ENCODE measurements at places on chromosomes 4 and X.

DNA sequence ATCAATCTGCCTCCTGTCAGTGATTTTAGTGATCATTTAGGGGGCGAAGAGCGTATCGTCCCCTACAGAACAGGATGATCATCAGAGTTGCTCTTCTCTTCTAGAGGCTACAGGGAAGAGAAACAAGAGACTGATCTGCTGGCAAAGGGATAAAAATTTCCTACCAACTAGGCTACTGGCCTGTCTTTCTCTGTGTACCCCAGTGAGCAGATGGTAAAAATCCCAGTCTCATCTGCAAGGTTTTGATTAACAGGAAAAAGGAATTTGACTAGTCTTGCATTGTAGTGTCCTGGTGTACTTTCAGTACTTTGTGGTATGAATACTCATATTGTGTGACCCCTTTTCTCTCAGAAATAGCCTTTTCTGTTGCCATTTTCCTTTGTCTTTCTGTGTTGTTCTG is 21.8 kb upstream of the AADAT start:
- no peak overlapping the region for H3K27ac ChIP-seq
- no peaks in the 10 kb centered on the region for H3K36me3 ChIP-seq
- no peak overlapping the region for H3K4me3 ChIP-seq
- no peaks in the 10 kb centered on the region for H3K27me3 ChIP-seq
- no peak for DNase-seq
- no peaks in the 10 kb centered on the region for H3K4me1 ChIP-seq

DNA sequence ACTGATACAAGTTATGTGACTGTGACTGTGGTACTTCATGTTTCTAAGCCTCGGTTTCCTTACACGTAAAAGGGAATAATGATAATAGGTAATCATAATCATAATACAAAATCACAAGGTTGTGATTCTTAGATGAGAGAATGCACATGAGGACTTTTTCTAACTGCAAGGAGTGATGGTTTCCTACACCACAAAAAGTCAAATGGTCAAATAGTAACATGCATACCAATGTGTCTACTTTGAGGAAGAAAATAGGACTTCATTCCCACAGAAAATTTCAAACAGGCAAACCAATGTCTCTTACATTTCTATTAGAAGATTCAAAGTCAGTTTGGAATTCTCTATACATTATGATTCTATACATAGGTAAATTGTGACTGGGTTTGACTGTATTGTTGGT is 368.7 kb upstream of the FTHL17 start:
- H3K4me1 ChIP-seq, result no peaks in the 10 kb centered on the region
- no peak overlapping the region for H3K4me3 ChIP-seq
- no peak for DNase-seq
- H3K27me3 ChIP-seq, result no peaks in the 10 kb centered on the region

- H3K4me3 ChIP-seq, result no peak overlapping the region
- peaks cover 11% of the 10 kb centered on the region for H3K4me1 ChIP-seq
- no peak overlapping the region for H3K27ac ChIP-seq
- H3K36me3 ChIP-seq, result no peaks in the 10 kb centered on the region
- DNase-seq, result no peak
Measured at GRCh38 chr4:48195374-48195773, 61.3 kb upstream of the TXK start.

DNA sequence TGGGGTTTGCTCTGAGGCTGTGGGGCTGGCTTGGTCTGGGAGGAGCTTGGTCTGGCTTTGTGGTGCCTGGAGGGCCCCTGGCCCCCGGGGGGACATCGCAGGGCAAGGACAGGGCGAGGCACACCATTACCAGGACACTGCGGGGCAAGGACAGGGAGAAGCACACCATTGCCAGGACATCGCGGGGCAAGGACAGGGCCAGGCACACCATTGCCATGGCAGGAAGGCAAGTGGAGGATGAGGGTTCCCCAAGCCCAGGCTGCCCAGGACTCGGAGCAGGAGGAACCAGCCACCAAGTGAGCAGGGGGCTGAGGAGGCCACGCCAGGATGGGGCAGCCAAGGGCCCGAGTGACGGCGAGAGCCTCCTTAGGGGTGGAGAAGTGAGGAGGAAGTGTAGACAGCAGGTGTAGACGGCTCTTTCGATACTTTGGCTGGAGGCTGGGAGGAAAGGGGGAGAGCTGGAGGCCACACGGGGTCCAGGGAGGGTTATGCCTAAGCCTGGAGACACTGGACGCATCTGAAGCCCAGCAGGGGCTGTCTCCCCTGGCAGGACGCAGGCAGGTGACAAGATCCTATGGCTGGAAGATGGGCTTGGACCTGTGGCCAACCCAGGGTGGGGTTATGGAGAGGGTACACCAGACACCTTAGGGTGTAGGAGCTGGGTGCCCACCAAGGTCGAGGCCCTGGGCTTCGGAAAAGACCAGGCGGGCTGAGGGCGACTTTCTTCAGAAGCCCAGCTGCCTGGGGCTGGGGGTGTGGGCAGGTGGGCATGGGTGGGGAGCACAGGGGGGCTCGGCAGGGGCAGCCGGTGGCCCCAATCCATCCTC is 7.3 kb downstream of the NKX1-1 start:
- no peaks in the 10 kb centered on the region for H3K36me3 ChIP-seq
- no peak overlapping the region for H3K4me3 ChIP-seq
- H3K27ac ChIP-seq, result no peak overlapping the region

- no peaks in the 10 kb centered on the region for H3K27me3 ChIP-seq
- no peak overlapping the region for H3K4me3 ChIP-seq
- H3K36me3 ChIP-seq, result peaks cover 2% of the 10 kb centered on the region
- DNase-seq, result no peak
- H3K27ac ChIP-seq, result no peak overlapping the region
Measured at GRCh38 chrX:75076429-75076828, 79.7 kb downstream of the ABCB7 start.

DNA sequence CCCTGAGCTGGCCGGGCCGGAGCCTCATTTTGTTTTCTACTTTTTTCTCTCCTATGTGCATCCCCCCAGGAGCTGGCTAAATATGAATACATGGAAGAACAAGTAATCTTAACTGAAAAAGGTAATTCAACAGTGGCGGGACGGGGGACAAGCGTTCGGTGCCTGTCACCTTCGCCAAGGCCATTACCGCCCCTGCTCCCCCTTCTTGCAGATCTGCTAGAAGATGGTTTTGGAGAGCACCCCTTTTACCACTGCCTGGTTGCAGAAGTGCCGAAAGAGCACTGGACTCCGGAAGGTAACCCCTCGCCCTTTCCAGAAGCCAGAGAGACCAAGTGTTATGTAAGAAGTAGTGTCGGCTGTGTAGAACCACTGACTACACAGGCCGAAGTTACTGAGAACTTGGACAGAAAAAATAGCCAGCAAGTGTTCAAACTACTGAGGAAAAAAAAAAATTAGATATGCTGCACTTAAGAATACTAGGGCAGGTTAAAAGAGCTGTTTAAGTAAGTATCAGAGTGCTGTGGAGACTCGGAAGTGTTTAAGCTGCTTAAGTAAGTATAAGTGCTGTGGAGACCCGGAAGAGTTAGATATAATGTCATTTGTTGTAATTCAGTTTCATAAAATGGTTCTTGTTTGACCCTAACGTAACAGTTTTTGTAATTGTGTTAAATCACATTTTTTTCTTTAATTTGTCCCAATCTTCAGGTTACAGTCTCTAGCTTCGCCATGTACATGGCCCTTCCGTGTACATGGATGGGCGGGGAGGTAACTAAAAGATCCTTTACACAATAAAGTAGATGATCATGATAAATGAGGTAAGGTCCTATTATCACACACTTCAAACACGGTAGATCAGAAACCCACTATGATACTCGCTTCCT is 856 bp downstream of the SAT1 start:
- peak overlapping the region; percentile 93 for H3K27ac ChIP-seq
- no peak for DNase-seq
- H3K27me3 ChIP-seq, result no peaks in the 10 kb centered on the region
- H3K4me1 ChIP-seq, result peaks cover 20% of the 10 kb centered on the region
- H3K36me3 ChIP-seq, result peaks cover 10% of the 10 kb centered on the region

GRCh38 chrX:130975947-130976346 is 72.9 kb upstream of the ENOX2 start:
- H3K4me1 ChIP-seq, result no peaks in the 10 kb centered on the region
- no peak overlapping the region for H3K4me3 ChIP-seq
- peak; percentile 49 for DNase-seq
- H3K36me3 ChIP-seq, result no peaks in the 10 kb centered on the region
- H3K27ac ChIP-seq, result no peak overlapping the region

DNA sequence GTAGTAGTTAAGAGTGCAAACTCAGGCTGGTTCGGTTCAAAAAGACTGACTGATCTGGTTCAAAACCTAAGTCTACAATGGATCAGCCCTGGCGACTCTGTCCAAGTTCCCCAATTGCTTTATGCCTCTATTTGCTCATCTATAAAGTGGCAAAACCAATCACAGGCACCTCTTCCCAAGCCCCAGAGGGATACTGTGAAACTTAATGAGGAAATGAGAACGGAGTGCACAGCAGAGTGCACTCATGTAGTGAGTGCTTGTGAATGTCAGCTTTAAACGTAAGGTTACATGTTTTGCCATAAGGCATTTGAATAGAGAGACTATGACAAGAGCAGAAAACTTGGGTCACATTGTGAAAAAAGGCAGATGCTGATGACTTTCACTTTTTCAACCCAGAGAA is 199.7 kb upstream of the KLF3 start:
- H3K27ac ChIP-seq, result no peak overlapping the region
- H3K36me3 ChIP-seq, result no peaks in the 10 kb centered on the region
- peaks cover 5% of the 10 kb centered on the region for H3K4me1 ChIP-seq
- no peak for DNase-seq
- no peak overlapping the region for H3K4me3 ChIP-seq

- no peaks in the 10 kb centered on the region for H3K27me3 ChIP-seq
- no peak overlapping the region for H3K4me3 ChIP-seq
- no peak for DNase-seq
- H3K36me3 ChIP-seq, result no peaks in the 10 kb centered on the region
Measured at GRCh38 chrX:143429131-143429530, 88.1 kb downstream of the SPANXN3 start.

DNA sequence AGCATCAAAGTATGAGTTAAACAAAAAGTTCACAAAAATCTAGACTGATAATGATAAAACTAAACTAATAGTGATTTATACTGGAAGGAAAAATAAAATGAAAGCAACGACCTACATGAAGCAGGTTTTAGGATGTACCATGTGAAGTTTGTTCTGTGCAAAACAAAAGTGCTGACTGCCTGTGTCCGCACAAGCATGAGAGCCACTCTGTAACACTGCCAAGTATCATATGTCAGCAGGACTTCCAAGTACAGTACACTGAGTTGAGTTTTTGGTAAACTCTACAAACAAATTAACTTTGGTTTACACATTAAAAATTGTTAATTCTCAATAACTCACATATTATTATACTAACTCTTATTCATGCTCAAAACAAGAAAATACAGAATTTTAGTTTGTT is 459.0 kb downstream of the PDGFC start:
- no peaks in the 10 kb centered on the region for H3K36me3 ChIP-seq
- H3K27ac ChIP-seq, result no peak overlapping the region
- H3K4me1 ChIP-seq, result no peaks in the 10 kb centered on the region

DNA sequence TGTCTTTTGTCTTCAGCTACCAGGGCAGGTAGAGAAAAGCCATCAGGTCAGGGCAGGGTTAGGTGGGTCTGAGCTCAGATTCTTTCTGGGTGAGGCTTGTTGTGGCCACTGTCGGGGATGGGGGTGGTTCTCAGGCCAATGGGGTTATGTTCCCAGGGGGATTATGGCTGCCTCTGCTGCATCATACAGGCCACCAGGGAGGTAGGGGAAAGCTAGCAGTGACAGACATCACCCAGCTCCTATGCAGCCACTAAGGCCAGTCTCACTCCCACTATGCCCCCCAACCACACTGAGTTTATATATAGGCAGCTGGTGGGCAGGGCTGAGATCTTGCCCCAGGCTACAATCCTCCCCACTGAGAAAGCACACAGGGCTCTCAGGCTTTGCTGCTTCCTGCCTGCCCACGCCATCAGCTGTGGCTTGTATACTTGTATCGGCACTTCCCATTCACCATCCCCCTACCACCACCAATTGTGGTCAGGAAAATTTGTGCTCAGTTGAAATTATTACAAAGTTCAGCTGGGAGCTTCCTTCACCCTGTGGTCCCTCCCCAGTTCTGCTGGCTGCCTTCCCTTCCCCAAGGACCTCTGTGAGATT is 72.6 kb upstream of the PTPN13 start:
- no peaks in the 10 kb centered on the region for H3K36me3 ChIP-seq
- no peak for DNase-seq
- H3K27me3 ChIP-seq, result no peaks in the 10 kb centered on the region
- H3K4me1 ChIP-seq, result no peaks in the 10 kb centered on the region

DNA sequence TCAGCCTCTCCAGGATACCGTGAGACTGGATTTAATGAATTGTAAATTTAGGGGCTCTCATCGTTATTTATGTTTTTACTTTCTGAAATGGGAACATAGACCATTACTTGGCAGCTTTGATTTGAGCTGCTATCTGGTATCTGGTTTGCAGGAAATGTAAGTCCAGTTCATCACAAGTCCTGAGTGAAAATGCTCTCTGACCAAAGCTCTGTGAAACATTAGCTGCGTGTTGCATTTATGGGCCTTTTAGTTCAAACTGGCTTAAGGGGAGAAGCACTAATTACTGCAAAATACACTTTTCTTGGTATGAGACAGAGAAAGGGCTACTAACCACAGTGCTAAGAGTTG is 420 bp downstream of the CC2D2A start:
- no peak for DNase-seq
- peaks cover 7% of the 10 kb centered on the region for H3K4me1 ChIP-seq
- no peak overlapping the region for H3K27ac ChIP-seq
- no peaks in the 10 kb centered on the region for H3K36me3 ChIP-seq
- H3K27me3 ChIP-seq, result no peaks in the 10 kb centered on the region
- peak overlapping the region; percentile 38 for H3K4me3 ChIP-seq

GRCh38 chrX:1248331-1249061 is 20.1 kb upstream of the CSF2RA start:
- H3K4me1 ChIP-seq, result peaks cover 40% of the 10 kb centered on the region
- no peaks in the 10 kb centered on the region for H3K36me3 ChIP-seq
- H3K27me3 ChIP-seq, result no peaks in the 10 kb centered on the region
- H3K4me3 ChIP-seq, result no peak overlapping the region
- no peak for DNase-seq

GRCh38 chrX:155179346-155179997 is 36.8 kb upstream of the VBP1 start:
- no peak overlapping the region for H3K27ac ChIP-seq
- H3K27me3 ChIP-seq, result no peaks in the 10 kb centered on the region
- H3K36me3 ChIP-seq, result no peaks in the 10 kb centered on the region
- no peak overlapping the region for H3K4me3 ChIP-seq

GRCh38 chr4:40511036-40511614 is 118.5 kb downstream of the RBM47 start:
- no peak overlapping the region for H3K27ac ChIP-seq
- H3K36me3 ChIP-seq, result no peaks in the 10 kb centered on the region
- no peak overlapping the region for H3K4me3 ChIP-seq
- H3K27me3 ChIP-seq, result no peaks in the 10 kb centered on the region

- H3K27me3 ChIP-seq, result no peaks in the 10 kb centered on the region
- no peaks in the 10 kb centered on the region for H3K36me3 ChIP-seq
- no peaks in the 10 kb centered on the region for H3K4me1 ChIP-seq
Measured at GRCh38 chr4:8647094-8647570, 54.6 kb downstream of the CPZ start.

- DNase-seq, result no peak
- no peaks in the 10 kb centered on the region for H3K27me3 ChIP-seq
- H3K4me1 ChIP-seq, result no peaks in the 10 kb centered on the region
- H3K36me3 ChIP-seq, result no peaks in the 10 kb centered on the region
Measured at GRCh38 chr4:100391863-100392262, 126.0 kb downstream of the EMCN start.
